ENCODE measurements at places on chromosomes 13 and 19.

- no peak for DNase-seq
These were observed 30.6 kb downstream of the MCF2L start for GRCh38 chr13:112999414-113000177.

DNA sequence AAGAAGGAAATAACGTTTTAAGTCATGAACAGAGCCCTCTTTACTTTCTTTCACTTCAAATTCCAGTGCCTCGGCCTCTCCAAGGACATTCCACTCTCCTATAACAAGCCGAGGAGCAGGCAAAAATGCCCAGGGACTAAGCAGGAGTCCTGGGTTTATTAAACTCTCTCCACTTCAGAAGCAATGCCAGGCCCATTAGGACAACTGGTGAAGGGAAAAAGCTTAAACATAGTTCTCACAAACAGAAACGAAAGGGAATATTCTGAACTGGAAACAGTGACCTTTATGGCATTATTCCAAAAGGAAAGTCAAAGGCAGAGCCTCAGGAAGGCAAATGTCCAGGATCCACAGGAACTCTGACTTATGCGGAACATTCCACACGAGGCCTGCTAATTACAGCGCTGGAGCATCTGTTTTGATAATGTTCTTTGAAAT lies 30.9 kb upstream of the MED4 start:
- DNase-seq: no peak

DNA sequence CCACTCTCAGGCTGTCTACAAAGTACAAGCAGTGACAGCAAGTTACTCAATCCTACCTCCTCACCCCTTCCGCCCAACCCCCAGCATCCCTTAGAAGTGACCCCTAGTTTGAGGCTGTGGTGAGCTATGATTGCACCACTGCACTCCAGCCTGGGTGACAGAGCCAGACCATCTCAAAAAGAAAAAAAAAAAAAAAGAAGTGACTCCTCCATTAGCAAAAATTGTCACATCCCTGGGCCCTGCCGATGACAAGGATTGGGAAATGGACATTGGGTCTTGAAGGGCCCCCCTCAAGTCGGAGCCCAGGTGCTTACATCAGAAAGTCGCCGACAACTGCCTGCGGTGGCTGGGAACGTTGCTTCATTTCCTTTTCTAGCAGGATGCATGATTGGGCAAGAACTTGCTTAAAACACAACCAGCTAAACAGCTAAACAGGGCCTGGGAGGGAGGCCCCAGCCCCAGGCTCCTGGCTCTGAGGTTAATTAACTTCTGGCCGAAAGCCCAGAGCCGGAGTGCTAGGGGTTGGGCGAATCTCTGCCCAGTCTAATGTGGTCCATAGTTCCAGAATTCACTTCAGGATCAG lies 15.3 kb downstream of the RAB3D start:
- DNase-seq: no peak

DNA sequence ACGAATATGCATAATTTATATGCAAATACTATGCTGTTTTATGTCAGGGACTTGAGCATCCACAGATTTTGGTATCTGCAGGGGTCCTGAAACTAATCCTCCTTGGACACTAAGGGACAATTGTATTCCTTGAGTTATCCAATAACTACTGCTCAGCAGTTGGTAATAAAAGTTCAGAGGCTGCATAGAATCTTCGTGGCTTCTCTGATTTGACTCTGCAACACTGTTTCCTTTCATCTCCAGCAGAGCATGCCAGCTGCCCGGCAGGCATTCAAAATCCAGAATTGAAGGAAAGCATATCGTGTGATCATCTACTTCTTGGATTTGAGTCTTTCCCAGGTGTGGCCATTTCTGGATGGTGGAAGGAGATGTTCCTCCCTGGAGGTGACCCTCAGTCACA lies 64.5 kb upstream of the MRI1 start:
- no peak for DNase-seq

GRCh38 chr13:107516517-107516916 lies 698.8 kb downstream of the LIG4 start:
- DNase-seq: no peak

GRCh38 chr13:52399708-52400107 lies 6.3 kb downstream of the THSD1 start:
- DNase-seq: no peak

DNA sequence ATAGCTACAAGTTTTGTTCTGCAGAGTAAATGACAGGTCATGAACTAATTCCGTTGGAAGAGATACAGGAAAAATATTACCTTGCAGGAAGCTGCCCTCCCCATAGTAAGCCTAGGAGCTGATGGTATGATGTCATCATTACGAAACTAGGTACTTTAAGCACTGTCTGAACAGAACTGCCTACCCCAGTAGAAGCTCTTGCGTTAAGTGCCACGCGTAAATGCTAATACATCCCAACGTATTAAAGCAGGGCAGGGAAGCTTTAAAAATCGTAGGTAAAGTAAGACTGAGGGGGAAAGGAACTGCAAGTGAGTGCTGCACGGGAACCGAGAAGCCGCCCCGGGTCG lies 572 bp downstream of the UGGT2 start:
- no peak for DNase-seq

DNA sequence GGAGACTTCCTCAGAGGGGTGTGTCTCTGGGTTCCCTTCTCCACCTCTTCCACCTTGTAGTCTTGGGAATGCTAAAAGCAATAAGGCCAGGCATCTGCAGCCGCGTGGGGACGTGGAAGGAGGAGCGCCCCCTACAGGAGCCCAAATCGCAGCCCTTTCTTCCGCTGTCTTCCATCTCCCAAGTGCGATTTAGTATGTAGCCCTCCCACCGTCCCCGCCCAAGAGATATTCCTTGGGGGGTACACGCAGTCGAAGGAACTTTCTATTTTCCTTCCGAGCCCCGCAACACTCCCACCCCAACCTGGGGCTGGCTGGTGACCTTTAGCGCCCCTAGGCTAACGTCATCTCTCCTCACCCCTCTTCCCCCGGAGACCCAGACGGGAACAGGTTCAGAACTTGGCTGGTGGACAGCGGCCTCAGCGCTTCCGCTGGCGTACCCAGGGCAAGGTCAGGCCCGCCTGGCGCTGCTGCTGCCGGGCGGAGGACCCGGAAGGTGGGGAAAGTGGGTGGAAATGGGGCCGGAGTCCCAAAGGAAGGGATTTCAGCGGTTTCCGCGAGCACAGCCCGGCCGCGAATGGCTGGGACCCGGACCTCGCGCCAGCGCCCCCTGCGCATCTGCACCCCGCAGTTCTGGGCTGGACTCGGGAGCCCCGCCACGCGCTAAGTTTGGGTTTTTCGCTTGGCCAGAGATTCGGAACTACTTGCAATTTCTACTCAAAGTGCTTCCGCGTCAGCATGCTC lies 2.1 kb upstream of the PCDH8 start:
- DNase-seq: no peak

DNA sequence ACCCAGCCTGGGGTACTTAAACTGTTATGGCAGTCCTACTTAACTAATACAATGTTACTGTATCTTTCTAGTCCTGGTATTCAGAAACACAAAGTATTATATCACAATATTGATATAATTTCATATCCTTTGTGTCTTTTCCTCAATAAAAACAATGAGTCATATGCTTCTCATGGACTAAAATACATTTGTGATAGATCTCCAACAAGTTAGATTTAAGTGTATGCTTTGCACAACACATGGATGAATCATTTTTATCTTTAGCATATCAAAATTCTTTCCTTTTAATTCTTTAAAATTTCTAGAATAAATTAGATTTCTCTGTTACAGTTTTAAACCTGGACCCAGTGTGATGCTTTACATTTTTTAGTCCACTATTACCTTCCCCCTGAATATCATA lies 1357.8 kb upstream of the ATXN8OS start:
- DNase-seq: no peak

DNA sequence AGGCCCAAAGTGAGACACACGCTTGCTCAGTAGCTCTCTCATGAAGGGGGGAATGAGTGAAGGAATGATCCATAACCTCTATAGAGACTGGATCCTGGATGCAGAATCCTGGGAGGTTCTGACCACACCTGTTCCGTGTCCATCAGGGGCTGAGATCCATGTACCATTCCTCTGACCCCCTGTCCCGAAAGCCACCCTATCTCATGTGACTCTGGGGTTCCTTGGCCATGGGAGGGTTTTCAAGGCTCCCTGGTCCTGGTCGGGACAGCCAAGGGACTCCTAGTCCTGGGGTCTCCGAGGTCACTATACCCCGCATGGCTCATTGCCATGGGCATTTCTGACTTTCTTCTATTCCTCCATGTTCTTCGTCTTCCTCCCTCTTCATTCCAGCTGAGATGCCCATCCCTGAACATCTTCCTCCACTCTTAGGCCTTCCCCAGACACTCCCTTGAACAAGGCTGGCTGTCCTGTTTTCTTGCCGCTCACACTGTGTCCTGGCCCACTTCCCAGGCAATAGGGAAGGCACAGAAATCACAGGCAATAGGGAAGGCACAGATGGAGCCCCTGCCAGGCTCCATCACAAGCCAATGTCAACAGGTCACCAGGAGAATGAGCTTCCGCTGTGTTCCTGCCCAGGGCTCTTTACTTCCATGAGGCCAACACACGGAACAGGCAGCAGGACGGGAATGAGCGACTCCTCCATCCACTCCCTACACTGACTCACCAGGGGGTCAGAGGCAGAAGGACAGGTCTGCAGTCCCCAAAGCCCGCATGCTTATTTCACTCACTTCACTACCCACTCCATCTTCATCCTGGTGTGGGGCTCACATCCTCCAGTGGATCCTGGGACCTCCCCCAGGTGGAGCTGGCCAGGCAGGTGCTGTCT lies 3.2 kb downstream of the CEACAM5 start:
- no peak for DNase-seq

GRCh38 chr13:41286370-41286769 lies 23.0 kb upstream of the MTRF1 start:
- DNase-seq: no peak

- DNase-seq: no peak
These were observed 110.3 kb downstream of the NHLRC3 start for GRCh38 chr13:39148513-39148961.

- DNase-seq: no peak
These were observed 494.9 kb downstream of the GPC6 start for GRCh38 chr13:93721483-93721882.

DNA sequence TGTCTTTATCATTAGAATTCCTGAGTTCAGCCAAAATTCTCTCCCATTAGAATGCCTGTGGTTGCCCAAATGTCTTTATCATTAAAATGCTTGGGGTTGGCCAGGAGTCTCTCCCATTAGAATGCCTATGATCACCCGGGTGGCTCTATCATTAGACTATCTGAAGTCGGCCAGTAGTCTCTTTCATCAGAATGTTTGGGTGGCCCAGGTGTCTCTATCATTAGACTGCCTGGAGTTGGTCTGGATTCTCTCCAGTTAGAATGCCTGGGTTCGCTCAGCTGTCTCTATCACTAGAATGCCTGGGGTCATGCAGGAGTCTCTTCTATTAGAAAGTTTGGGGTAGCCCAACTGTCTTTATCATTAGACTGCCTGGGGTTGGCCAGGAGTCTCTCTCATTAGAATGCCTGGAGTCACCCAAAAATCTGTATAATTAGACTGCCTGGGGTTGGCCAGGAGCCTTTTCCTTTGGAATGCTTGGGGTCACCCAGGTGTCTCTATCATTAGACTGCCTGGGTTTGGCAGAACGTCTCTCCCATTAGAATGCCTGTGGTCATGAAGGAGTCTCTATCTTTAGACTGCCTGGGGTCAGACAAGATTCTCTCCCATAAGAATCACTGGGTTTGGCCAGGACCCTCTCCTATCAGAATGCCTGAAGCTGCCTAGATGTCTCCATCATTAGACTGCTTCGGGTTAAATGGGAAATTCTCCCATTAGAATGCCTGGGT lies 1478.3 kb downstream of the UQCRFS1 start:
- DNase-seq: no peak

GRCh38 chr19:36775768-36776167 lies 3.2 kb upstream of the ZNF850 start:
- DNase-seq: no peak

DNA sequence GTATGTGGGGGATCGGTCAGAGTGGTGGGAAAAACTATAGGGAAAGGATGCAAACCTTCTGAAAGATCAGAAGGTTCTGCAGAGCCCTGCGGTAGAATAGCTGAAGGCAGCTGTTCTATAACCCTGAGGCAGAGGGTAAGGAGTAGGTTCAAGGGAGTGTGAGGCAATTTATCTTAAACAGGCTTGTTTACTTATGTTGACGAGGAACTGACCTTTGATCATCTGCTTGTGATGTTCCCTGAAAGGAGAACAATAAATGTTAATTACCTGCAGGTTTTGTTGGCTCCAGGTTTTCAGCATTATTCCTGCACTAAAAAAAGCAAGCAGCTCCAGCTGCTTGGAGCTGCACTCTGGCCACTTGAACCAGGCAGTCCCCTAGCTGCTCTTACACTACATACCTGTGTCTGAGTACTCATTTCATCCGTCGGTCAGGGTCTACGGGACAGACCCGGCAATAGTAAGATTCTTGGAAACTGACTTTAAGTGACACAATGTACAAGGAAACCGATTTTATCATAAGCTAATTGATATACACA lies 202.1 kb downstream of the TBC1D4 start:
- DNase-seq: no peak

- DNase-seq: no peak
These were observed 6.9 kb upstream of the PLEKHF1 start for GRCh38 chr19:29658221-29658991.

DNA sequence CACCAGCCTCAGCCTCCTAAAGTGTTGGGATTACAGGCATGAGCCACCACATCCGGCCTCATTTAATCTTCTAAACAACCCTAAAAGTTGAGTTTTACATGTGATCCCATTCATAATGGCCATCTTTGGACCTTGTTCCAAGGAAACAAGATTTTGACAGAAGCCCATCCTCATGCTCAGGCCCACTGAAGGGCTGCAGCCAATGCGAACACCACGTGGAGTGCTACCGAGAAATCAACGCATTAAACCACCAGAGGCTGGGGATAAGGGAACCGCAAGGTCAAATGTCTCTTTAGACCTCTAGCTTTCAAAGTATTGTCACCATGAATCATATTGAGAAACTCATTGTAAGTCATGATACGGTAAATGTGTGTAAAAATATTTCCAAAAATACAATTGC lies 49.4 kb upstream of the DOCK9 start:
- DNase-seq: no peak

GRCh38 chr19:47158879-47159503 lies 28.4 kb downstream of the SAE1 start:
- DNase-seq: peak; percentile 31

- DNase-seq: no peak
These were observed 697.8 kb downstream of the DACH1 start for GRCh38 chr13:71169180-71169579.

DNA sequence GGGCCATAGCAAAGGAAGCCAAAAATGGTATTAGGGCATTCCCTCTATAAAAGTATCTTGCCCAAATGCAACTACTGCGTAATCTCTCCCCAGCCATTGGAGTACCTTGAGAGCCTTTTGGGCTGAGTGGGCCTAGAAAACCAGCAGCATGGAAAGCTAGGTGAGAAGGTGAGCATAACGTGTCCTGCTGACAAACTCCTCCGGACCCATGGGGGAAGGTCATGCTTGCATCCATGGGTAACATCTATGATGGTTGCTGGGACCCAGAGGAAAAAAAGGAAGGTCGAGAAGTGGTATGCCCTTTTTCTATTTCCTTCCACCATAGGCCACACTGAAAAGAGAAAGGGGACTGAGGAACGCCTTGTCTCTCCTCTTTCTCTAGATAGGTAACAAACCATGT lies 57.4 kb downstream of the ZNF728 start:
- no peak for DNase-seq

Measured in activated CD4-positive, alpha-beta T cell treated with anti-CD3 and anti-CD28 coated beads, Interleukin-2, amount 50 U/mL, for 4 hours (primary cell).